ENCODE measurements at places on chromosomes 11 and 22.

GRCh38 chr22:31439808-31440207 lies 40.4 kb downstream of the DRG1 start:
- no peak for DNase-seq

DNA sequence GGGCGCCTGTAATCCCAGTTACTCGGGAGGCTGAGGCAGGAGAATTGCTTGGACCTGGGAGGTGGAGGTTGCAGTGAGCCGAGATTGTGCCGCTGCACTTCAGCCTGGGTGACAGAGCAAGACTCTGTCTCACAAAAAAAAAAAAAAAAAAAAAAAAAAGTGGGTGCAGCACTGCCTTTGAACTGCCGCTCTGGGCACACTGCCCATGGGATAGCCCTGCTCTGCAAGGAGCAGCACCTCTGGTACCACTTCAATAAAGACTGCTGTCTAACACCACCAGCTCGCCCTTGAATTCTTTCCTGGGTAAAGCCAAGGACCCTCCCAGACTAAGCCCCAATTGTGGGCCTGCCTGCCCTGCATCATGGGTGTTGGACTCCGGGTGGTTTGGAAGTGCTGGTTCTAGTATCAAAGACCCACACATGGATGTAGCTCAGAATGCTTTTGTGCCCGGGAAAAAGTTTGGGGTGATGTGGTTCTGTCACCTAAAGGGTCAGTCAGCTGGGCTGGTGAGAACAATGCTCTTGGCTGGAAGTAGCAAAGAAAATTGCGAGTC lies 444.3 kb downstream of the TBC1D22A start:
- DNase-seq: no peak

- no peak for DNase-seq
Observed at GRCh38 chr22:33438273-33438672, 380.1 kb upstream of the SYN3 start.

- no peak for DNase-seq
Observed at GRCh38 chr11:115168686-115169085, 335.5 kb downstream of the CADM1 start.

GRCh38 chr11:120923866-120924508 lies 99.9 kb upstream of the TBCEL start:
- no peak for DNase-seq

GRCh38 chr22:39638958-39639357 lies 68.4 kb downstream of the CACNA1I start:
- no peak for DNase-seq

DNA sequence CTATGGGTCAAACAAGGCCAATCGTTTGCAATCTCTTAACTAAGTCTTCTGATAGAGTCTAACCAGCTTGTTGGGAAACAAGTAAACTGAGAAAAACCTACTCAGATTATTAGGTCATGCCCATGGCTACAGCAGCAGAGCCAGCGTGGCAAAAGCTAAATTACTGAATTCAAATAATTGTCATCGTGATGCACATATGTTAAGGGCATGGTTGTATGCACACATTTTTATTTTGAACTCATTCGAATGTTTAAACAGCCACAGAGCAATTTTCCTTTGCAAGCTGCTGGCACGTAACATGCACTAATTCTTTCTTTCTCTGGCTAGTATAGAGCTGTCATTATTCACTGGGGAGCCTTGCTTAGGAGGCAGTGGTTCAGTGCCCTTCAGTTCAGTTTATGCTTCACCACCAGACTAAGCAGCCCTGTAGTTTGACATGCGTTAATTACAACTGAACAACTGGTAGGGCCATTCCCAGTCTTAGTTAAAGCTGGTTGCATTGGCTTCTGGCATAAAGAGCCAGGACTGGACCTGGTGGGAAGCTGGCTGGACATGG lies 396.4 kb downstream of the METTL15 start:
- DNase-seq: no peak

GRCh38 chr11:72962084-72962483 lies 147.9 kb downstream of the ATG16L2 start:
- peak; percentile 74 for DNase-seq

DNA sequence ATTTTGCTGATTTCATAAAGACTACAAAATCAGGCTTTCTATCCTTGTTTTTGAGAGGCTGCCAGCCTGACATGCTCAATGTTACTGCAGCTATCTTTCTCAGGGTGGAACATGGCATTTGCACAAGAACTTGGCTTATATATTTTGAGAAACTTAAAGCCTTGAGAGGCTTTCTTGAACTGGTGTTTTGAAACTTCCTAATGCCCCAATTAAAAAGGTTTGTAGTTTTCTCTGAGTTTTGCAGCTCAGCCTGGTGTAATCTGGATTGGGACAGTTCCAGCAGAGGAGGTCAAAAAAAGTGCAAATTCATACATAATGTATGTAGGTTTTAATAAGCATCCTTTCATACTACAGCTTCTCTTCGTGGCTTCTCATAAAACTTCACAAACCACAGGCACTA lies 223.4 kb downstream of the FAM76B start:
- DNase-seq: no peak

DNA sequence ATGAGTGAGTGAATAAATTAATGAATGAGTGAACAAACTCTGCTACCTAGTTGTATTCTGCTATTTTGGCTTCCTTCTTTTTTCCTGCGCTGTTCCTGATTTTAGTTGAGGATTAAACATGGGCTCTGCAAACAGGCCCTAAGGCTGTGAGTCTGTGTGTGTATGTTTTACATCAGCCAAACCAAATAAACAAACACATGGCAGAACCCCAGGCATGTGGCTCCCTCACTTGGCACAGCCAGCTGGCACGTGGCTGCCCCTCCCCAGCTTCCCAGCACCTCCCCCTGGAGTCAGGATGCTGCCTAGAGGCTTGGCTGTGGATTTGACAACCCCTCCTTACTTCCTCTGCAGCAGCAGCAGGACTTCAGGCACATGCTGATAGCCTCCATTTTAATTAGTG lies 593.2 kb downstream of the INSC start:
- DNase-seq: no peak

Data from inflammatory macrophage (primary cell).